ENCODE measurements at places on chromosomes 13 and 19. TPM values are rescaled to one million over a fixed set of nuclear protein-coding genes. Genes with fewer than 3 reads are reported as not detected.

- no peak for DNase-seq
- no peaks in the 10 kb centered on the region for H3K4me1 ChIP-seq
- no peak overlapping the region for H3K27ac ChIP-seq
- H3K27me3 ChIP-seq: no peaks in the 10 kb centered on the region
Observed at GRCh38 chr13:22162889-22163288, 492.0 kb downstream of the FGF9 start.

DNA sequence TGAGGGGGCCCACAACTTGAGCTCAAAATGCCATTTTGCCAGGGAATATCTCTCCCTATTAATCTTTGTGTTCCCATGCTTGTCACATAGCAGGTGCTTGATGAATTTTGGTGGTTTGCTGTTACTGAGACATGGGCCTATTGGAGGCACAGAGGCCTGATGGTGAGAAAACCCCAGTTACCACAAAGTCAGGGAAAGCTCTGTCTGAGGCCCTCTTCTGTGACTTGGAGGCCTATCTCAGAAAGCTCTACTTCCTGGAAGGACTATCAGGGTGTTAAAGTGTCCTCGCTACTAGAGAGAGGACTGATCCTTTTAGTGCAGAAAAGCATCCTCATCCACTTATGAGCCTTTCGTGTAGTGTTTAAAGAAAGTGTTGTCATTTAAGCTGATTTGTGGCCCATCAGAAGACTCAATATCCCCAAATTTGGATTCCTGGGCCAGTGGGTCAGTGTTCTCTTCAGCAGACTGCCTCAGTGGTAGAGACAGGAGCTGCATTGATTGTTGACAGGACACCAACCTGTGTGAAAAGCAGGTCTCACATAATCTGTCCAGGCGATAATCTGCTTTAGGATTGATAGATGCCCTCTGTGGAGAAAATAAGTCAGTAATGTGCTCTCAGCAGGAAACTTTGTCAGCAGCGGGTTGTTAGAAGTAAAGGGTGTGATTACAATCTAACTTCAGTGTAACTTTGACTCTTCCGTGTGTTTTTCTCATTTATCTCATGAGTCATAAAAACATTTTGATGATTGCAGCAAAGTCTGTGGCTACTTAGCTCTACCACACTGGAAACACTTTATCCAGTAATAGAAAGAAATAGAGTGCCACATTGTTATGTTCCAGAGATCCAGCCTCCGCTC, 121.0 kb downstream of the AKAP11 start:
- H3K27ac ChIP-seq: no peak overlapping the region
- H3K4me1 ChIP-seq: peaks cover 16% of the 10 kb centered on the region
- H3K36me3 ChIP-seq: no peaks in the 10 kb centered on the region

DNA sequence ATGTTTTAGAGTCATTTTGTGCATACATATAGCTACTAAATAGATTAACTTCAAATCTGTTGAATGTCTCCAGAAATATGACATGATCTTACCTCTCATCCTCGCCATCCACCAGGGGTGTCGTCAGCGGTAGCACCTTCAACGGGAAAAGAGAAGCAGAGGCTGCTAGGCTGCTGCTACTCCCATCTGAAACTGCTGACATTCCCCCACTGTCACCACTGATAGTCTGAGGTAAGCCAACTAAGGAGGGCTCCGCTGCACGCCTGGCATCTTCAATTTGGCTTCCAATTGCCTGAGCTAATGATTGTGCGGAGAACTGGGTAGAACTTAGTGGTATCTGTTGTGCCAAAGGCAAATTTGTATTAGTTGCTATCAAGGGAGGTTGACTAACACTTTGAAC, 3.1 kb downstream of the TSC22D1 start:
- H3K4me1 ChIP-seq: peaks cover 35% of the 10 kb centered on the region
- H3K4me3 ChIP-seq: no peak overlapping the region
- DNase-seq: no peak

GRCh38 chr13:29339386-29340272, 255.9 kb downstream of the SLC7A1 start:
- no peak overlapping the region for H3K4me3 ChIP-seq
- H3K36me3 ChIP-seq: no peaks in the 10 kb centered on the region
- H3K4me1 ChIP-seq: no peaks in the 10 kb centered on the region
- no peaks in the 10 kb centered on the region for H3K27me3 ChIP-seq
- no peak for DNase-seq

DNA sequence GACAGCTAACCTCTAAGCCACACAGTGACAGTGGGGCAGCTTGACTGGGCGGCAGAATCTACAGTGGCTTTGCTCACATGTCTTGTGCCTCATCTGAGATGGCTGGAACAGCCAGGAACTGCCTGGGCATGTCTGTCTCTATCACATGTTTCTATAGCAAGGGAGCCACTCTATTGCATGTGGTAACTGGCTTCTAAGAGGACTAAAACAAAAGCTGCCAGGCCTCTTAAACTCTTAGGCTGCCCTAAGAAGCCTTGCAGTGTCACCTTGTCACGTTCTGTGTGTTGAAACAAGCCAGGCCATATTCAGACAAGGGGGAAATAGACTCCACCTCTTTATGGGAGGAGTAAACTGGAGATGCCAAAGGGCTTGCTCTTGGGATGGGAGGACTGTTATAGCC, 122.9 kb upstream of the MAB21L1 start:
- H3K27ac ChIP-seq: no peak overlapping the region
- no peak for DNase-seq
- H3K27me3 ChIP-seq: no peaks in the 10 kb centered on the region
- no peak overlapping the region for H3K4me3 ChIP-seq
- no peaks in the 10 kb centered on the region for H3K36me3 ChIP-seq

GRCh38 chr13:39197647-39198007, 159.4 kb downstream of the NHLRC3 start:
- DNase-seq: no peak
- H3K4me3 ChIP-seq: no peak overlapping the region
- no peaks in the 10 kb centered on the region for H3K27me3 ChIP-seq
- no peak overlapping the region for H3K27ac ChIP-seq

RGS9BP gene
- not detected for total RNA-seq

All from SJSA1 (cell line).